ENCODE measurements at places on chromosomes 4 and X.

- peak; percentile 61 for DNase-seq
These were observed 63.8 kb upstream of the ENPP6 start for GRCh38 chr4:184281231-184282139.

DNA sequence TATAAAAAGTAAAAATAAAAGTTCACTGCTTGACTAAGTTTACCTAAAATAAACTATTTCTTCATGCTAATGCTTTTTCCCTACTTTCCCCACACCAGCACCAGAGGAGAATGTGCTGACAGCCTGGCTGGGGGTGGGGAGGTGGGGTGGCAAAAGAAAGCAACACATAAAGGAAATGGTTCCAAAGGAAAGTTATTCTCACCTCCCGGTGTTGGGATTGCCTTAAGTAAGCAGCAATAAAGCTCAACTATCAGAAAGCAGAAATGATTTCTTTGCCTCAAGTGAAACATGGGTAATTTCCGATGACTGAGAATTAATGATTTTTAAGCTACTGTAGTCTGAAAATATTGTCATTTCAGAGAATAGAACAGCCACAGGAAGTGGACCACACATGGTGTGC is 84.5 kb upstream of the DKK2 start:
- no peak for DNase-seq

DNA sequence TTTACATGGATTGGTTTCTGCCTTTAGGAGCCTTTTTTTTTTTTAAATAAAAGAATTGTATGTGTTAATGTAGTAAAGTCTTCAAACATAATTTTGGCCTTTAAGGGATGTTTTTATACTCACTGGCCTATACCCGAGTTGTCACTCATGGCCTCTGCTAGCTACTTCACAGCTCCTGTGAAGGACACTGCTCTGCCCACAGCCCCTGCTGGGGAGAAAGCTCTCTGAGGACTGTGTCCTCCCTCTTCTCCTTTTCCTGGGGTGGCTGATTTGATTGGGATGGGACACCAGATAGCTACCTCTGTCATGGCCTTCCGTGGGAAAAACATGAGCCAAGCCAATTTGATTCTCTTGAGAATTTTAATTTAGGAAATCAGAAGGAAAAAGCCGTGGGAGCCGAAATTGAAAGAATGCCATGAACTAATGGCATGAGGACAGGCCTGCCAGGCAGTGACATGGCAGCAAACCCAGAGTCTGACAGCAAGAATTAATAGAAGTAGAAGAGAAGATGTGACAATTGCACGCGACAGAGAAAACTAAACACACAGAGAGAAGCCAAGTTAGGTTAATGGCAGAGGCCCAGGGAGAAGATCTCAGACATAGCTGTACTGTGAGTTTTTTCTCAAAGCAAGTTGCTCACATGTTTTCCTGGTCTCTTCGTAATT is 81.4 kb downstream of the ARHGAP10 start:
- DNase-seq: no peak

DNA sequence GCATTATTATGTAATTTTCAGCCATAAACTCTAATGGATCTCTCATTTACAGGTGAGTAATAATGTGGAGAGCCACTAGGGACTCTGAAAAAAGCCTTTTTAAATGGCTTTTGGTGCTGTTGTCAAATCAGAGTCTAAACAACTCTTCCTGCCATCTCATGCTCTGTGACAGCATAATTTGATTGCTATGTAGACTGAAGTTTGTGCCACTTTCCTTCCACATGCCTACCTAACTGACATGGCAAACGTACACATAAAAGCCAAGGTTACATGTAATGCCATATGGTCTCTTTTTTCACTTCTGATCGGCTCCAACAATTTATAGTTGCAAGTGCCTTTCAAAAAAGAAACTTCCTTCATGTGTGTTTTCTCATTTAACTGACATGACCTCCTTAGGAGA is 94.3 kb downstream of the SH2D1A start:
- no peak for DNase-seq

- DNase-seq: no peak
These were observed 810.3 kb downstream of the IL1RAPL1 start for GRCh38 chrX:29397506-29397905.

DNA sequence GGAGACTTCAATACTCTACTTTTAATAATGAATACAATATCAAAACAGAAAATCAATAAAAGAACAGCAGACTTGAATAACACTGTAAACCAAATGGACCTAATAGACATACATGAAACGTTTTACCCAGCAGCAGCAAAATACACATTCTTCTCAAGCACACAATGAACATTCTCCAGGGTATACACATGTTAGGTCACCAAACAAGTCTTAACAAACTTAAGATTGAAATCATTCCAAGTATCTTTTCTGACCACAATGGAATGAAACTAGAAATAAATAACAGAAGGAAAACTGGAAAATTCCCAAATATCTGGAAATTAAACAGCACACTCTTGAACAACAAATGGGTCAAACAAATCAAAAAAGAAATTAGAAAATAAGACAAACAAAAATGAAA is 145.0 kb upstream of the CT83 start:
- DNase-seq: no peak

GRCh38 chrX:84340968-84341367 is 153.0 kb upstream of the RPS6KA6 start:
- no peak for DNase-seq

GRCh38 chrX:134764202-134764785 is 106.0 kb upstream of the PLAC1 start:
- no peak for DNase-seq

GRCh38 chrX:71653344-71653743 is 14.0 kb upstream of the LOC101059915 start:
- no peak for DNase-seq

- DNase-seq: no peak
These were observed 41.7 kb downstream of the PTTG2 start for GRCh38 chr4:38001927-38002326.

GRCh38 chr4:38180456-38180855 is 220.3 kb downstream of the PTTG2 start:
- DNase-seq: no peak

- no peak for DNase-seq
These were observed at the start of gene BMP15 for GRCh38 chrX:50910685-50911176. TSS of gene BMP15 (plus strand) at chrX:50910735. CDS start at chrX:50910784, 49 bp downstream.

GRCh38 chrX:39336671-39337311 is 535.5 kb downstream of the MID1IP1 start:
- DNase-seq: peak; percentile 47

- no peak for DNase-seq
These were observed 103.4 kb upstream of the TEX13A start for GRCh38 chrX:105323928-105324327.

DNA sequence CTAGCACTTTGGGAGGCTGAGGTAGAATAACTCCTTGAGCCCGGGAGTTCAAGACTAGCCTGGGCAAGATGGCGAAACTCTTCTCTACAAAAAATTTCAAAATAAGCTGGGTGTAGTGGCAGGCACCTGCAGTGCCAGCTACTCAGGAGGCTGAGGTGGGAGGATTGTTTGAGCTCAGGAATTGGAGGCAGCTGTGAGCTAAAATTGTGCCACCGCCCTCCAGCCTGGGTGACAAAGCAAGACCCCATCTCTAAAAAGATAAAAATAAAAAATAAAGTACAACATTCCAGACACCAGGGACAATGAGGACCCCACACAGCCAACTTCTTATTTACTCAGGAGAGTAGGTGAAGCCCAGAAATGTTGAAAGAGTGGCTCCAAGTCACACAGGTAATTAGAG is 53.0 kb downstream of the APBB2 start:
- DNase-seq: no peak

- DNase-seq: no peak
These were observed 29.7 kb downstream of the PARM1 start for GRCh38 chr4:74962584-74962983.

GRCh38 chr4:153122855-153123254 is 81.4 kb upstream of the TRIM2 start:
- DNase-seq: no peak

DNA sequence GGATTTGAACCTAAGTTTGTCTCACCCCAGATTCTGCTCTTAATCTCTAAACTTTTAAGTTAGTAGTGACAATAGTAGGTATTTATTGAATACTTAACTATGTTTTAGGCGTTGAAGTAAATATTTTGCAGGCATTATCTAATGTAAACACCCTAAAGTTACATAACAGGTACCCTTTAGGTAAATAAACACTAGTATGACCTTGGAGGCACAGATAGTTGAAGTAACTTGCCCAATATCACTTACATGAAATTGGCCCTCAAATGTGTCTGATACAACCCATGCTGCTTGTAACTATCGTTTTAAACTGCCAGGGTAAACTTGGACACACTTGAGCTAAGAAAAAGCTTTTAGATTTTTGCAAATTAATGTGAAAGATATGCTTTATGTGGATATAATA is 3.0 kb downstream of the HPRT1 start:
- no peak for DNase-seq

DNA sequence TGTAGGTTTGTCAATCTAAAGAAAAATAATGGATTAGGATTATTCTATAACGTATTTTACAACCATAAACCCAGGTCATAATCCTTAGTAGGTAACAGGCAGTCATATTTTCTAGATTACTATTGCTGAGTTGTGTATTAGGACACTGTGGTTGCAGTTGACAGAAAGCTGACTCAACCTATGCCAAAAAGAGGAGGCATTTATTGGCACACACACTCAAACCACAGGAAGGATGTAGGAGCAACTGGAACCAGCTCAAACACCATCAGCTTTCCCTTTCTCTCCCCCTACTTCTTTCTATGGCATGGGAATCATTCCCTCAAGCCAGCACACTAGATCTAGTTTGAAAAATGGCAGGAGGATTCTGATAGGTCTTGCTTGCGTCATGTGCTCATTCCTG is 136.4 kb upstream of the FAM9C start:
- no peak for DNase-seq

- no peak for DNase-seq
These were observed 20.0 kb upstream of the VCX2 start for GRCh38 chrX:8191022-8191421.

- no peak for DNase-seq
These were observed 364.0 kb downstream of the TMA16 start for GRCh38 chr4:163858515-163858914.

GRCh38 chrX:72108666-72109065 is 23.0 kb downstream of the RTL5 start:
- no peak for DNase-seq

- DNase-seq: no peak
These were observed 85.2 kb downstream of the ACOX3 start for GRCh38 chr4:8355306-8355705.

DNA sequence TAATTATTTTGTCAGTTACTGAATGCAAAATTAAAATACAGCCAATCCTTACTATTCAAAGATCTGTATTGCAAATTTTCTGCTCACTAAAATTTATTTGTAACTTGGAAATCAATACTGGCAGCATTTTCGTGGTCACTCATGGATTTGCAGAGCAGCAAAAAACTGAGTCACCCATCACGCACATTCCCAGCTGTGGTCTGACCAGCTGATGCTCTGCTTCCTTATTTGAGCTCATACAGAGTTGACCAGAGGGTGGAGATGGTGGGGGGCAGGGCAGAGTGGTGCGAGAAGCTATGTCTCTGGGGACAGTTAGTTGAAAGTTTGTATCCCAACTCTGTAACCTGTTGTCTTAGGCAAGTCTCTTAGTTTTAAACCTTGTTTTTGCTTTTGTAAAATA is 214.8 kb downstream of the SPCS3 start:
- DNase-seq: no peak

- no peak for DNase-seq
These were observed 135.9 kb upstream of the EOLA2 start for GRCh38 chrX:150074175-150074574.

GRCh38 chrX:109818976-109819375 is 85.9 kb upstream of the ACSL4 start:
- DNase-seq: no peak

GRCh38 chr4:69617083-69617694 is 22.3 kb downstream of the UGT2A2 start:
- DNase-seq: no peak

DNA sequence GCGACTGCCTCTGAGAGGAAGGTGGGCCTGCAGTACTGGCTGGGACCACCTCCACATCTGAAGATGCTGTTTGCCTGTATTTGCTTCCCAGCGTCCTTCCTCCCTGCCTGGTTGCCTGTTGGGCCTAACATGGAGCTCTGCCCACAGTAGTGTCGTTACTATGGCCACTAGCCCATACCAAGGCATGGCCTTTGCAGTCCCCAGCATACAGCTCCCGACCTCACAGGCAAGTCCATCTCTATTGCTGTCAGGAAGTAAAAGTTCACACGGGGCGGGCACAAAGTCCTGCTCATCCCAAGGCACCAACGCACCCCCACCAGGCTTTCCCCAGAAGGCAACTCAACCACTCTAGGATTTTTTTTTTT is 71.6 kb downstream of the MAML3 start:
- no peak for DNase-seq

DNA sequence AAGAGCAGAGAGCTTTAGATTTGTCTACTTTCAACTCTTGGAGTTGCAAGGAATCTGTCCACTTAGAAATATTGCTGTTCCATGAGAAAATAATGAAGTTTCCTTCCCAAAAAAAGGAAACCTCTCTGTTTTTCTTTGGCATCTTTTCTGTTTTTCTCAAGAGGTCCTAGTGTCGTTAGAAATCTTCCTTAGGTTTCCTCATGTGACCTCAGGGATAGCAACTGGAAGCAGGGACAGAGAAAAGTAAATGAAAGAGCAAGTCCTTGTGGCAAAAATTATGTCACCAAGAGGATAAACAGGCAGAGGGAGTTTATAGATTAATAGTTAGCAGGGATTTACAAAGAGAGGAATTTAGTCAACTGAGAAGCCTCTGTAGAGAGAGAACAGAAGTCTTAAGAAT is 478.4 kb upstream of the ADGRL3 start:
- DNase-seq: no peak

DNA sequence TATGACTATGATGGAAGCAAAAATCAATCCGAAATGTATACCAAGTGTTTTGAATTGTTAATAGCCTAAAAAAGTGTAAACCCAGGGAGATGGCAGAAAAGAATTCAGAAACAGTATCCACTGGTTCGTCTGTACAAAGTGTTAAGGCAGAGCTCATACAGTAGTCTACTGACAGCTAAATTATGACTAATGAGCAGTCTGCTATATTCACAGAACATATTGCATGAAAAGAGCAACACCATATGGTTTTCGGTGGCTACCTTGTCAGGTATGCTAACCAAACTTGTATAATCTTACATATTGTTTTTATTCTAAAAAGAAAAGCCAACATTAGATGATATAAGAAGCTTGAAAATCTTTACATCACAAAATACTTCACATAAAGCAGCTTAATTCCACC is 18.5 kb downstream of the EPHA5 start:
- DNase-seq: no peak

- no peak for DNase-seq
These were observed 360.9 kb downstream of the PRDM5 start for GRCh38 chr4:120561648-120562047.

GRCh38 chrX:151970661-151971060 is 3.8 kb downstream of the GABRE start:
- no peak for DNase-seq

DNA sequence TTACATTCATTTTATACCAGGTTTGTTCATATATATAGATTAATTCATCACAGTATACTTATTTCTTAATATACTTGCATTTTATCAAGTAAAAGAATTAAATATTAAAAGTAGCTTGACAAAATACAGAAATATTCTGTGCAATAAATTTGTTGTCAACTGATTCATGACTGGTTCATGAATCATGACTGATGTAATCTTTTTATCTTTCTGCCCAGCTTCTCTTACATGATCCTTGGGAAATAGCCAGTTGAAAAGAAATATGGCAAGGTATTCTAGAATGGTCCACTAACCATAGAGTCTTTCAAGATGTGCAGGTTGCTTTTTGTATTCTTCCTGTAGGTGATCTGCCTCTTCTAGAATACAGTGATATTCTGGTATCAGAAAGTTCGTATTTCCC is 4.2 kb upstream of the CCNA2 start:
- no peak for DNase-seq

- no peak for DNase-seq
These were observed 667.2 kb downstream of the GRID2 start for GRCh38 chr4:92970996-92971395.
